ENCODE measurements at places on chromosomes 2 and 18. TPM values are rescaled to one million over a fixed set of nuclear protein-coding genes. Genes with fewer than 3 reads are reported as not detected.

- no peaks in the 10 kb centered on the region for H3K27me3 ChIP-seq
- no peak overlapping the region for H3K27ac ChIP-seq
- no peak overlapping the region for H3K4me3 ChIP-seq
- H3K36me3 ChIP-seq: no peaks in the 10 kb centered on the region
- H3K4me1 ChIP-seq: no peaks in the 10 kb centered on the region
Measured at GRCh38 chr2:19124135-19124534, 234.3 kb downstream of the OSR1 start.

DNA sequence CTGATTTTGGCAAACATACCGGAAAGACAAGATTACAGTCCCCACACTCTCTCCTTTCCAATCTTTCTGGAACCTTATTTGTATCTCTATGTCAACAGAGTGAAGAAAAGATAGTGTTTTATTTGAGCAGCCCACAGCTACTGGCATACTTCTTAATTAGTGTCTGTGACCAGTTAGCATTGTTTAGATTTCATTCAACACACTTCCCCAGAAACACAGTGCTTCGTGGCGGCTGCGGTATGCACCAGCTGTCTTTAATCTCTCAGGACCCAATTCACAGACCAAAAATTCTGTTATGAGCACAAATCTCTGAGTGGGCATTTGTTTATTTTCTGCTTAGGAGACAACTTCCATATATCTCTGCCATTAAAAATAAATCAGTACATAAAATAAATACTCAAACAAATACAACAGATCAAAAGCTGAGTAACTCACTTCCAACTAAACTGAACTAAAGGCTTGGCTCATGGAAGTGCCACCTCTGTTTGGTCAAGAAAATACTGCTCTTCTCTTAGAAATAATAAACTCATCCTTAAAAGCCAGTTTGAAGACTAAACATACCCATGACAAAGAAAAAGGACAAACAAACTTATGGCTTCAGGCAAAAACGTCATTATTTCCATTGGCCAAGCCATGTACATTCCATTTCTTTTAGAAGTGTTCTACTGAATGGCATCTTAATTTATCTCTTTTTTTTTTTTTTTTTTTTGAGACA, 392.4 kb downstream of the TXNL1 start:
- H3K4me3 ChIP-seq: no peak overlapping the region
- H3K4me1 ChIP-seq: peaks cover 2% of the 10 kb centered on the region
- no peaks in the 10 kb centered on the region for H3K36me3 ChIP-seq
- DNase-seq: no peak
- no peak overlapping the region for H3K27ac ChIP-seq

DNA sequence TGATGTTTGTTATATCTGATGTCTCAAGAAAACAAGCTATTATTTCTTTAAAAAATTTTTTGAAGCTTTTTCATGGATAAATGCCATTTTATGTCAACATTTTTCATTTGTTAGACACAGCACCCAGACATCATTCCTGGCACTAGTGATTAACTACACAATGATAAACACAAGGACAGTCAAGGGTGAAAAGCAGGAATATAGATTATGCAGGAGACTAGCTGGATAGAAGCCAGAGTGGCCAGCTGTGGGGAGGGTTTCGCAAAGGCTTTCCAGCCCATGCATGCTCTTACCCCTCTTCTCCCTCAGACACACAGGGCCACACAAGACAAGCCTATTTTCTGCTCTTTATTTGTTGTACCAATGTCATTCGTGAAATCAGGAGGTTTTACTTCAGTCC, 127.1 kb upstream of the TTC39C start:
- peaks cover 30% of the 10 kb centered on the region for H3K4me1 ChIP-seq
- peaks cover 20% of the 10 kb centered on the region for H3K27me3 ChIP-seq
- no peak overlapping the region for H3K27ac ChIP-seq
- no peaks in the 10 kb centered on the region for H3K36me3 ChIP-seq

- peaks cover 1% of the 10 kb centered on the region for H3K4me1 ChIP-seq
- H3K27ac ChIP-seq: no peak overlapping the region
- H3K36me3 ChIP-seq: peaks cover 5% of the 10 kb centered on the region
- no peaks in the 10 kb centered on the region for H3K27me3 ChIP-seq
- H3K4me3 ChIP-seq: no peak overlapping the region
Measured at GRCh38 chr2:143690235-143690634, 561.0 kb downstream of the ARHGAP15 start.

- no peak for DNase-seq
- no peaks in the 10 kb centered on the region for H3K4me1 ChIP-seq
- H3K36me3 ChIP-seq: no peaks in the 10 kb centered on the region
- no peak overlapping the region for H3K27ac ChIP-seq
- H3K4me3 ChIP-seq: no peak overlapping the region
Measured at GRCh38 chr18:32846896-32847295, 74.1 kb upstream of the KLHL14 start.

GRCh38 chr2:230636684-230637271, 75.9 kb upstream of the CAB39 start:
- H3K27ac ChIP-seq: peak overlapping the region; percentile 76
- no peak overlapping the region for H3K4me3 ChIP-seq
- DNase-seq: no peak
- no peaks in the 10 kb centered on the region for H3K36me3 ChIP-seq
- peaks cover 8% of the 10 kb centered on the region for H3K4me1 ChIP-seq
- H3K27me3 ChIP-seq: no peaks in the 10 kb centered on the region

DNA sequence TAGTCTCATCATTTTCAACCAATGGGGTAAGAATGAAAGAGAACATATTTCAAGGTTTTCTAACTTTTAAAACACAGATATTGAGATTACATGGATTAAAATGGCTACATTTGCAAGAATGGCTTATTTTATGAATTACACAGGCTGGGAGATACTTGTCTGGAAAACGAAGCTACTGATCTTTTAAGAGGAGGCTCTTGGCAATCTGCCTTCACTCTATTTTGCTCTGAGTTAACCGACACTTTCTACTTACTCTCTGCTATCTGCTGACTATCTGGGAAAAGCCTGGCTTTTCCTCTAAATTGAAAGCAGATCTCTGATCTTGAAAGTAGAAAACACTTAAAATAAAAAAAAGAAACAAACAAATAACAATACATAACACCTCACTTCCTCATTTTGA, 325.4 kb upstream of the LINC00305 start:
- no peaks in the 10 kb centered on the region for H3K36me3 ChIP-seq
- H3K4me3 ChIP-seq: no peak overlapping the region
- H3K27ac ChIP-seq: no peak overlapping the region
- no peaks in the 10 kb centered on the region for H3K27me3 ChIP-seq
- no peak for DNase-seq

- H3K27ac ChIP-seq: no peak overlapping the region
- H3K36me3 ChIP-seq: peaks cover 10% of the 10 kb centered on the region
- H3K27me3 ChIP-seq: no peaks in the 10 kb centered on the region
Measured at GRCh38 chr2:239095460-239096081, 247.7 kb downstream of the TWIST2 start.

GRCh38 chr2:41460661-41461060, 587.2 kb upstream of the PKDCC start:
- H3K4me3 ChIP-seq: no peak overlapping the region
- no peaks in the 10 kb centered on the region for H3K27me3 ChIP-seq
- DNase-seq: no peak
- H3K4me1 ChIP-seq: no peaks in the 10 kb centered on the region
- no peaks in the 10 kb centered on the region for H3K36me3 ChIP-seq

DNA sequence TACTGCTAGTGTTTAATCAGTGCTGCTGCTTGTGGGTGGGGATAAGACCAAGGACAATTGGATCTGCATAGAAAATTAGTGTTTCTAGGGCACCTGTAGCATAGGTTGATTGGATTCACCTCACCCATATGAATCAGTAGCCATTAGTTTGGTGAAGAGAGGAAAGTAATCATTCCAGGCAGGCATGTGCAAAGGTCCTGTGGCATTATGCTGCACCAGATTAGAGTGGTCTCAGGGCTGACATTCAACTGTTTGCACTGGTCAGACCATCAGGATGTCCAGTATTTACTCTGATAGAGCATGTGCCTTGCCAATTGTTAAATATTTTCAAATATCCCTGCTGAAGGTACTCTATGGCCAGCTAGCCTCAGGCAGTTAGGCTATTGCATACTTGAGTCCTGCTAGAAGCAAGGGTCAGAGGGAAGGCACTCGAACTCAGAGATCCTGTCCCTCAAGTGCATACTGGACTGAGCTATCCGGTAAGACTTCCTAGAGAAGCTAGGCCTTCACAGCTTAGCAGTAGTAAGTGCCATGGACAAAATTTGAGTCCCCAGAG, 64.7 kb downstream of the SKA1 start:
- no peak overlapping the region for H3K27ac ChIP-seq
- peaks cover 3% of the 10 kb centered on the region for H3K27me3 ChIP-seq
- no peak for DNase-seq

DNA sequence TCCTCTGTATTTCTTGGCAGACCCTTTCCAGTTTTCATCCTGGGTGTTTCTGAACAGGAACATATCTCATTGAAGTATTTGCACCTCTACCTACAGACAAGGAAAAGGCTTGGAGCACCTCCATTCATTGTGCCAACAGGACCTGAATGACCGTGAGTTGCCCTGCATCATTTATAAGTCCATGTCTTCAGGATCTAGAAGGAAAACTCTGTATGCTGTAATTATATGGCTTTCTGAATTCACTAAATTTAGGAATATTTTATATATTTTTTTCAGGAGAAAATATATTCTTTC, 402.3 kb upstream of the SLC14A2 start:
- H3K4me1 ChIP-seq: no peaks in the 10 kb centered on the region
- no peak for DNase-seq
- no peak overlapping the region for H3K27ac ChIP-seq
- peaks cover 10% of the 10 kb centered on the region for H3K27me3 ChIP-seq

DNA sequence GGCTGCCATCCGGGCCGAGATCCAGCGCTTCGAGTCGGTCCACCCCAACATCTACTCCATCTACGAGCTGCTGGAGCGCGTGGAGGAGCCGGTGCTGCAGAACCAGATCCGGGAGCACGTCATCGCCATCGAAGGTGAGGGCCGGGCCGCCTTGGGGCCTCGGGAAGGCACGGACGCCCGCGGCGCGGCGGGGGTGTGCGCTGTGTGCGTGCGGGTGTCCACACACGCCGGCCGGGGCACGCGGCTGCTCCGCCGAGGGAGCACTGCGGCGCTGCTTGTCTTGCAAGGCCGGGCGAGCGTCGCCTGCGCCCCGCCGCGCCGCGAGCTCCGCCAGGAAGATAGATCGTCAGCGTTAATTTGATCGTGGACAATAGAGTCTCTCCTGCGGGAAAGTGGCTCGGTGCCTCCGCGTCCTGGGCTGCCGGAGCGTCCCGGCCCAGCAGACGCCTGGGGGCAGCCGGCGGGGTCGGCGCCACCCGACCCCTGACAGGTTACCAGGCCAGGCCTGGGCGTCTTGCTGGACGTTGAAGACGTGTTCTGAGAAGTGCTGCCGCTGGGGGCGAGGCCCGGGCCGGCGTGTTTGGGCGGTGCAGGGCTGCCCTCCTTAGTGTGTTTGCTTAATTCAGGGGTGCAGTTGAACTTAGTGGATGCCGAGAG, 1.0 kb downstream of the AGAP1 start:
- peaks cover 54% of the 10 kb centered on the region for H3K27me3 ChIP-seq
- DNase-seq: no peak
- H3K4me3 ChIP-seq: peak overlapping the region; percentile 49
- H3K27ac ChIP-seq: no peak overlapping the region
- peaks cover 2% of the 10 kb centered on the region for H3K4me1 ChIP-seq
- H3K36me3 ChIP-seq: no peaks in the 10 kb centered on the region

- DNase-seq: no peak
- H3K4me3 ChIP-seq: no peak overlapping the region
- no peak overlapping the region for H3K27ac ChIP-seq
Measured at GRCh38 chr18:45752681-45753080, 28.7 kb downstream of the SLC14A1 start.

DNA sequence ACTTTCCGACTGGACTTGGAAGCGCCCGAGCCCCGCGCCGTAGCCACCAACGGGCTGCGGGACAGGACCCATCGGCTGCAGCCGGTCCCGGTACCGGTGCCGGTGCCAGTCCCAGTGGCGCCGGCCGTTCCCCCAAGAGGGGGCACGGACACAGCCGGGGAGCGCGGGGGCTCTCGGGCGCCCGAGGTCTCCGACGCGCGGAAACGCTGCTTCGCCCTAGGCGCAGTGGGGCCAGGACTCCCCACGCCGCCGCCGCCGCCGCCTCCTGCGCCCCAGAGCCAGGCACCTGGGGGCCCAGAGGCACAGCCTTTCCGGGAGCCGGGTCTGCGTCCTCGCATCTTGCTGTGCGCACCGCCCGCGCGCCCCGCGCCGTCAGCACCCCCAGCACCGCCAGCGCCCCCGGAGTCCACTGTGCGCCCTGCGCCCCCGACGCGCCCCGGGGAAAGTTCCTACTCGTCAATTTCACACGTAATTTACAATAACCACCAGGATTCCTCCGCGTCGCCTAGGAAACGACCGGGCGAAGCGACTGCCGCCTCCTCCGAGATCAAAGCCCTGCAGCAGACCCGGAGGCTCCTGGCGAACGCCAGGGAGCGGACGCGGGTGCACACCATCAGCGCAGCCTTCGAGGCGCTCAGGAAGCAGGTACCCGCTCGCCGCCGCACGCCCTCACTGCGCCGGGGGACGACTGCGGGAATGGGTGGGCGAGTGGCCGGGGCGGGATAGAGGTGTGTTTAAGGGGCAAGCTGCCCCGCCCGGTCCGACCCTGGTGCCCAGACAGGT, 713 bp downstream of the ATOH8 start:
- no peaks in the 10 kb centered on the region for H3K36me3 ChIP-seq
- H3K27me3 ChIP-seq: peaks cover 60% of the 10 kb centered on the region
- H3K4me3 ChIP-seq: peak overlapping the region; percentile 81
- H3K27ac ChIP-seq: no peak overlapping the region
- peak; percentile 29 for DNase-seq

DNA sequence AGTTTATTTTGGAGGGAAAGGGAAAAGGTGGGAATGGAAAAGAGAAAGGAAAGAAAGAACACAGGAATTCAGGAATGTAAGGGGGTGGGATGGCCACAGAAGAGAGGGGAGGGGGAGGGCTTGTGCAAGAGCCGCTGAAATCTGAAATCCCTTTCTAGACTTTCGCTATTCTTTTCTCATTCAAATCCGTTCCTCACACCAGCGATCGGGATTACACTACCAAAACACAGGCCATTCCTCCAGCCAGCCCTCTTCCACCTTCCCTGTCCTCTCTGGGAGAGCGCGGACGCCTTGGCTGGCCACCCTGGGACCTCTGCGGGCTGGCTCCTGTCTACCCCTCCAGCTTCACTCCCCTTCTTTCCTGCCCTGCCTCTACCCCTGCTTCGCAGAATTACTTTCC, 102.3 kb downstream of the CDCA7 start:
- H3K27me3 ChIP-seq: peaks cover 14% of the 10 kb centered on the region
- no peak overlapping the region for H3K4me3 ChIP-seq
- H3K27ac ChIP-seq: no peak overlapping the region
- H3K4me1 ChIP-seq: no peaks in the 10 kb centered on the region

SLC19A3 gene
- not detected for total RNA-seq

- H3K27ac ChIP-seq: no peak overlapping the region
- no peak for DNase-seq
- H3K4me1 ChIP-seq: no peaks in the 10 kb centered on the region
- H3K4me3 ChIP-seq: no peak overlapping the region
- no peaks in the 10 kb centered on the region for H3K27me3 ChIP-seq
- no peaks in the 10 kb centered on the region for H3K36me3 ChIP-seq
Measured at GRCh38 chr2:1675633-1676032, 68.7 kb downstream of the PXDN start.

Measured in activated T-helper 2 cell treated with anti-CD3 and anti-CD28 coated beads, Interferon-gamma antibody, Interleukin-2, Interleukin-4, amounts not matched to agents 10 μg/mL and 5 μg/mL and 100 μg/mL, durations not matched to agents 14 hours and 24 hours and 36 hours (primary cell).